ENCODE measurements at places on chromosomes 12 and 14.

DNA sequence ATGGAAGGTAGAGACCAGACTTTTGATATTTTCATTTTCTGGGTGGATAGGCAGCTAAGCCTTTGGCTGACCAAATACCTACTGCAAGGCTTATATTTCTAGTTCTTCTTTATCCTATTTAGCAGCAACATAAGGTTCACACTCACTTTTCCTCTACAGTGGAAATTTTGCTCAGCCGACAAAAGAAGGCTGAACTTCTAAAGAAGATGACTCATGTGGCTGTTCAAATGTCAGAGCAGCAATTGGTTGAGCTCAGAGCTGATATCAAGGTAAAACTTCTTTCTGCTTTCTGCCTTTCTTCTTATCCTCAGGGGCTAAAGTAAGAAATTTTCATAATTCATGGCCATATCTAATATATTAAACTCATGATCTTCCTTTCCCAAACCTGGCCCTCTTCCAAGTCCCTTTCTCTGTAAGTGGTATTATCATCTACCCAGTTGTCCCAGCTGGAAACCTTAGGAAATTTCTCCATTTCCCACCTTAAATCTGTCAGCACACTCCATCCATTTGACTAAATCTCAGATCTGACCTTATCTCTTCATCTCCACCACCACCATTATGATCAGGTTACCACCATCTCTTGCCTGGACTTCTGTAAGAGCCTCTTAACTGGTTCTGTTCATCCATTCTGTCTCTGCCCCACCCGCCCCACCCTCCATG, 19.8 kb upstream of the KCNH3 start:
- DNase-seq, result no peak

DNA sequence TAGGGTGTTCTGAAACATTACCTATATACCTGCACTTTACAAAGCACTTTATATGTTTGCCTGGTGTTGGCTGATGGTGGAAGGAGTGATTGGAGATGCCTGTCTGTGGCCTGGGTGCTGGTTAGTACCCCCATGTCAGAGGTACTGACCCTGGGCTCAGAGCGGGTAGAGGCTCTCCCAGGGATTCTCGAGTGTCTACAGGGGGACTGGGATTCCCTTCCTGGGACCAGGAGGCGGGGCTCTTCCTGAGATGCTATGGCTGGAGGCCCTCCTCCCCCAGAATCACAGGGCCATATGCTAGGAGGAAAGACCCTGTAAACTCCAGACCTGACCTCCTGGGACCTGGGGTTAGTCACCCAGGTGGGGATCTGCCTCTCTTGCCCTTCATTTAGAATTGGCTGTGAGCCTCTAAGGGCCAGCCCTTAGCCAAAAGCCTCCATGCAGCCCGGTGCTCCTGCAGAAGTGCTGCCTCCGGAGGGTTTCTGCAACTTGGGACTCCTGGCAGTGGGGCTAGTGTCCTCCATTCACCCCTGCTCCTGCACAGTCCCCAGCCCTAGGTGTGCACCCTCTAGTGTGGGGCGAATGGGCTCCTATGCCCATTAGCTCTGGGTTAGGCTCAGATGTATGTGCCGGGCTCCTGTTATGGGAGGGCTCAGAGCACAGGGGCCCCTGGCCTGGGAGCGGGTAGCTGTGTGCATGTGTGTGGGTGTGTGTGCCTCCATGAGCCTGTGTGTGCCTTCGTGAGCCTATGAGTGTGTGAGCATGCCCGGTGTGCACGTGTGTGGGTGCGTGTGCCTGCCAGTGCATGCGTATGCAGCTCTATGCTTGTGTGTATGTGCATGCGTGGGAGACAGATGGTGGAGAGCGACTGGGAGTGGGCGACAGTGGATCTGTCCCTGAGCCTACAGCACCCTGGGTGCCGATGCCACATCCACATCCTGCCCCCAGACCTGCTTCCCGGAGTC, 36.6 kb downstream of the RTL1 start:
- DNase-seq, result no peak

DNA sequence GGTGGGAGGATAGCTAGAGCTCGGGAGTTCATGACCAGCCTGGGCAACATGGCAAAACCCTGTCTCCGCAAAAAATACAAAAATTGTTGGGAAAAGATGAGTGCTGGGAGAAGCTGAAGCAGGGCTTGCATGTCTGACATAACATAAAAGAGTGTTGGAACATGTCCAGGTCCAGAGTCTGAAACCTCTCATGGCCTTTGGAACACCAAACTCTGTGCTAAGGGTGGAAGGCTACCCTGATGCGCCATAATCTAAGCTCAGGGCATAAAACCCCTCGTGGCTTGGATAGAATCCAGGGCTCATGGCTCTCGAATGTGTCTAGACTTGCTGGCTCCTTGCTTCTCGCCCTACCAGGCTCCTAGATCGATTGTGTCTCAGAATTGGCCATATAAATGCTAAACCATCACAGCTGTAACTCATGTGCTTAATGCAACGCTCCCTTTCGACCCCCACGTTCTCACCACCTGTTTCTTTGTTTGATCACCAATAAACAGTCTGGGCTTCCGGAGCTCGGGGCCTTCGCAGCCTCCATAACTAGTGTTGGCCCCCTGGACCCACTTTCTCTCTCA, 6.7 kb upstream of the CLEC7A start:
- peak; percentile 59 for DNase-seq

DNA sequence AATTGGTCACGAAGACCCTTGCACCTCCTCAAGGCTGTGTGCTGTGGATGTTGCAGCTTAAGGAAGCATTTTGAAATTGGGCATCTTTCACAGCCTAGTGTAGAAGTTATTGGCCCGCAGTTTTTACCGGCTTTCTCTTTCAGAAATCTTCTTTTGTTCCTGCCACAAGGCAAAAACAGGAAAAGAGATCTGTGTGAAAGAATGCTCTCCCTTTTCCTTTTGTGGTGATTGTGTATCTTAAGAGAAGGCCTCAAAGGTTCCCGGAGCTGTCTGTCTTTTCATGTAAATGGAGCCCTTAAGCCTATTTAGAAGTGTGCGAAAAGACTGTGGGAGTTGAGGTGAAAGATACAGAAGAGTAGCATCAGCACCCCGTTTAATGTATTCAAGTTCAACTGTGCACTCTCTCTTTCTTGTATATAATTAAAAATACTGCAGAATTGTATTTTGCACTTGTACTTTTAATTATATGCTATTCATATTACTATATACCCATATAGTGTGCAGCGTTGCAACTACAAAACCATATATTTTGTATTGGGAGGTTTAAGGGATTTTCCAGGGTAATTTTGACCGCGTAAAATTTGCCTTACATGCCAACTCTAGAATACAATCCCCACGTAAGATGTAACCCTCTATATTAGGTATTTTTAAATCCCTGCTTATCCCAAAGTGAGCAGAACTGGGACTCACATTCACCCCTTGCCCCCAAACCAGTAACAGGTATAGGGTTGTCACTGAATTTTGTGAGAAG, 441.7 kb downstream of the RAD51B start:
- DNase-seq, result no peak

- DNase-seq, result no peak
Measured at GRCh38 chr12:124433147-124433874, 134.1 kb downstream of the NCOR2 start.

Data from SHP77 treated with DMSO at 0.1 percent for 48 hours (cell line).